Upper lobe of right lung (tissue), 1 donor: ENCODE measurements at places on chromosomes 1 and 21. TPM values are rescaled to one million over a fixed set of nuclear protein-coding genes. Genes with fewer than 3 reads are reported as not detected.

UQCRHL gene
- 0.93 TPM for total RNA-seq

KANK4 gene
- 6.4 TPM for total RNA-seq

C1orf87 gene
- total RNA-seq: 1.7 TPM

LDLRAD1 gene
- 0.41 TPM for total RNA-seq

DNA sequence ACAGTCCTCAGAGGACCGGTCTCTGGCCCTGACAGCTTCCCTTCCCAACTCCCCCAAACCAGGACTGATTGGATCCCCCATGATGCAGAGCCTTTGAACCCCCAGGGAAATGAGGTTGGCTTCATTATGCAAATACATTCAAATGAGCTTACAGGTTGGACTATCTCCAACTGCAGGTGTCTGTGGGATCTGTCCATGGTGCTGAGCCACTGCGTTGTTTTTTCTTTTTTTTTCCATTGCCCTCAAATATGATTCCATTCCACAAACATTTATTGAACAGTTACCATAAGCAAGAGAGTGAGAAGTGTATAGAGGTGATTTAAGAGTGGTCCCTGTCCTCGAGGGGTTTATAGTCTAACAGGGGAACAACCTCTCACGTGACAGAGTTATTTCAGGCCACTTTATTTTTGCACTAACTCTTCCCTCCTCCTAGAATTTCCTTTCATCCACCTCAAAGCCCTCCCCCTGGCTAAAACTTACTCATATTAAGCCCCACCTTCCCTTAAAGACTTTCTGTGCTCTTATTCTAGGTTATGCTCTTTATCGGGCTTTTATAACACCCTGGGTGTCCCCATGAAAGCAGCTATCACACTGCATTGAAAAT lies 21.9 kb downstream of the DLGAP3 start:
- H3K27me3 ChIP-seq: no peaks in the 10 kb centered on the region
- no peak overlapping the region for H3K27ac ChIP-seq
- no peak for DNase-seq
- H3K4me1 ChIP-seq: no peaks in the 10 kb centered on the region
- no peaks in the 10 kb centered on the region for H3K36me3 ChIP-seq
- H3K4me3 ChIP-seq: no peak overlapping the region

DNA sequence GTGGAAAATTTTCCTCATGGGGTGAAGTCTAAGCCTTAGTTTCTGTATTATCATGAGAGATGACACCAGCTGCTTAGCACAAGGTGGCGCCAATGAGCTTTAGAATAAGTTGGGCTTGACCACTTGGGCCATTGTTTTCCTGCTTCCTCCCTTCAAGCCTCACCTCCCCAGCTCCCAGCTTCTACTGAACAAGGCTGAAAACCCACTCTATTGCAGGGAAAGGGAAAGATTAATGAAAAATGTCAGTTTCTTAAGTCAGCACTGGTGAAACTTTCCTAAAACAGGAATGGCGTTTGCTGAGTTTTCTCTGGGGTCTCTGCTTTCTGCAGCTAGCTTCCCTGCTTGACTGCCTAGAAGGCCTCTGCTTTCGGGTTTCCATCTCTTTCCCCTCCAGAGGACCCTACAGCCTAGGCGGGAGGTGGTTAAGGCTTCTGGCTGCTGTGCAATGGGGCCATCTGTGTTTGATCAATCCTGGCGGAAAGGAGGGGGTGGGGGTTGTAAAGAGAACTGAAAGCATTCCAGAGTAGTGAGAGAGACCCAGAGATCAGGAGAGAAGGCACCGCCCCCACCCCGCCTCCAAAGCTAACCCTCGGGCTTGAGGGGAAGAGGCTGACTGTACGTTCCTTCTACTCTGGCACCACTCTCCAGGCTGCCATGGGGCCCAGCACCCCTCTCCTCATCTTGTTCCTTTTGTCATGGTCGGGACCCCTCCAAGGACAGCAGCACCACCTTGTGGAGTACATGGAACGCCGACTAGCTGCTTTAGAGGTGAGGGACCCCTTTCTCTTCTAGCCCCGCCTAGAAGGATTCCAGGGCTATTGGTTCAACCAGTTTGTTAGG lies at the start of gene OLFML3:
Gene OLFML3, plus strand, starts transcription at position 612 of the 840 bp plus-strand sequence. Its CDS starts 43 bp downstream, at position 655.
- H3K27ac ChIP-seq: peak within 1 kb of the TSS; percentile 71
- DNase-seq: peak; percentile 83
- no peaks in the 10 kb centered on the region for H3K27me3 ChIP-seq

- no peaks in the 10 kb centered on the region for H3K36me3 ChIP-seq
- H3K27me3 ChIP-seq: no peaks in the 10 kb centered on the region
- no peak overlapping the region for H3K4me3 ChIP-seq
- no peak for DNase-seq
- no peaks in the 10 kb centered on the region for H3K4me1 ChIP-seq
- H3K27ac ChIP-seq: no peak overlapping the region
Observed at GRCh38 chr21:20581361-20581760, 416.8 kb upstream of the NCAM2 start.

- H3K36me3 ChIP-seq: no peaks in the 10 kb centered on the region
- H3K27me3 ChIP-seq: peaks cover 5% of the 10 kb centered on the region
- no peak for DNase-seq
- no peaks in the 10 kb centered on the region for H3K4me1 ChIP-seq
- H3K27ac ChIP-seq: no peak overlapping the region
Observed at GRCh38 chr1:30134466-30135217, 588.7 kb downstream of the MATN1 start.

- no peak overlapping the region for H3K27ac ChIP-seq
- H3K4me1 ChIP-seq: no peaks in the 10 kb centered on the region
- H3K27me3 ChIP-seq: no peaks in the 10 kb centered on the region
- H3K4me3 ChIP-seq: no peak overlapping the region
- no peaks in the 10 kb centered on the region for H3K36me3 ChIP-seq
Observed at GRCh38 chr21:27061770-27062169, 94.9 kb upstream of the ADAMTS5 start.

- no peak for DNase-seq
- H3K27me3 ChIP-seq: peaks cover 7% of the 10 kb centered on the region
- H3K4me3 ChIP-seq: no peak overlapping the region
- no peaks in the 10 kb centered on the region for H3K36me3 ChIP-seq
- no peak overlapping the region for H3K27ac ChIP-seq
Observed at GRCh38 chr1:21647431-21648351, 21.5 kb downstream of the RAP1GAP start.
